Immature natural killer cell (primary cell): ENCODE measurements at places on chromosomes 2 and 18. TPM values are rescaled to one million over a fixed set of nuclear protein-coding genes. Genes with fewer than 3 reads are reported as not detected.

GRCh38 chr2:2913601-2914120 lies 464.0 kb downstream of the EIPR1 start:
- no peak for DNase-seq

DNA sequence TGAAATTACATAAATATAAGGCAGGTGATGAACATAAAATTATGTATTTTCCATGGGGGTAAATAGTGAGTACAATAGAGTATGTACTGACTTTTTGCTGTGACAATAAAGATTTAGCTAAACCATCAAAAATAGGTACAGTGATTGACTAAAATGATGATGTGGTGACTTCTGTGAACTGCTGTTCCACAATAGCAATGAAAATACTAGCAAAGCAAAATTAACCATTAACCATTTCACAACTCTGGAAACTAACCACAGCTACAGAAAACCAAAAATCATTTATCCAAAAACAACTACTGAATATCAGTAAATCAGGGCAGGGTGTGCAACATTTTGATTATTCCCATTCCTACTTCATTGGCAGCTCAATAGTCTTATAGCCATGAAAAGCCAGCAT lies 161.4 kb upstream of the GYPC start:
- no peak for DNase-seq

Gene MBD1
- polyA plus RNA-seq, result 21.6 TPM

Gene GKN2
- polyA plus RNA-seq, result not detected

GRCh38 chr2:175889701-175890302 lies 112.3 kb downstream of the LNPK start:
- no peak for DNase-seq

Gene DLX2
- polyA plus RNA-seq, result 0.37 TPM

DNA sequence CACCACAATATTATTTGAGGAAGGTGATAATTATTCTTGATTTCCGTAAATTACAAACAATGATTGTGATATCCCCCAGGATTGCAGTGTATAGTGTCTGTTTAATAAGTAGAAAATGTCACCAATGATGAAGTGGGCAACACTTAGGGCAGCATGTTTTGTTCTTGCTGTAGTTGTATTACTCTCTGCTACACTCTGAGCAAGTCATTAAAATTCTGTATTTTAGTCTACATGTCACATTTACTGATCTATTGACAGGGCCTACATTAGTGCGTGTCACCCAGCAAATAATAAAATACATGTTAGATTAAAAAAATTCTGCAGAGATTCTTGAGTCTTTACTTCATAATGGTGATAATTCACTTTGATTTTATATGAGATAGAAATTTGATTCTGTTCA lies 247.6 kb downstream of the TMX3 start:
- no peak for DNase-seq

GRCh38 chr2:231923010-231923344 lies 3.2 kb downstream of the NPPC start:
- no peak for DNase-seq

- DNase-seq, result peak; percentile 6
Observed at GRCh38 chr2:64213532-64214275, 69.5 kb upstream of the PELI1 start.

DNA sequence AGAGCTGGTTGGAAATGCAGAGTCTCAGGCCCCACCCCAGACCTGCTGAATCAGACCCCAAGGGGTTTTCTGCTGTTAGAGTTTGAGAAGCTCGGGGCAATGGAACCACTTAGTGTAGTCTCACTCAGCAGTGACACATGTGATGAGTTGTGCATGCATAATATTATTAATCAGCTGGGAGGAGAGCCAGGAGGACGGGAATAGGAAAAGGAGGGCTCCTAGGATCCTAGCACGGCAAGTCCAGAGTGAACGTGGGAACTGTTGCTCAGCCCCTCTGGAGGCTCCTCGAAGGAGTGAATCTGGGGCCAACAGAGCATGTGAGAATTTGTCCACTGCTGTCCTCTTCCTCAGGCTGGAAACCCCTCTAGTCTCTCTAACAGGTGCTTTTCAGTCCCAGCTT lies 87.1 kb downstream of the HS1BP3 start:
- DNase-seq, result no peak

- DNase-seq, result no peak
Observed at GRCh38 chr2:9693646-9694045, 62.8 kb upstream of the YWHAQ start.
